ENCODE measurements at places on chromosomes 2 and 18. TPM values are rescaled to one million over a fixed set of nuclear protein-coding genes. Genes with fewer than 3 reads are reported as not detected.
A peak's percentile ranks its signal among the peaks of the same experiment; 100 is the strongest.

- no peak overlapping the region for H3K27ac ChIP-seq
- H3K4me3 ChIP-seq, result no peak overlapping the region
- H3K27me3 ChIP-seq, result no peaks in the 10 kb centered on the region
- H3K4me1 ChIP-seq, result peaks cover 4% of the 10 kb centered on the region
Measured at GRCh38 chr18:78525366-78526111, 454.1 kb upstream of the SALL3 start.

- DNase-seq, result no peak
- H3K4me1 ChIP-seq, result no peaks in the 10 kb centered on the region
- no peaks in the 10 kb centered on the region for H3K27me3 ChIP-seq
- no peak overlapping the region for H3K4me3 ChIP-seq
Measured at GRCh38 chr2:193894081-193894480, 1699.3 kb upstream of the TMEFF2 start.

GRCh38 chr2:179454443-179455171 is 190.0 kb upstream of the SESTD1 start:
- H3K27ac ChIP-seq, result no peak overlapping the region
- H3K4me3 ChIP-seq, result no peak overlapping the region
- no peaks in the 10 kb centered on the region for H3K36me3 ChIP-seq

- H3K27me3 ChIP-seq, result no peaks in the 10 kb centered on the region
- no peak for DNase-seq
- no peak overlapping the region for H3K4me3 ChIP-seq
- H3K36me3 ChIP-seq, result no peaks in the 10 kb centered on the region
- H3K27ac ChIP-seq, result no peak overlapping the region
Measured at GRCh38 chr2:118151831-118152230, 63.6 kb downstream of the INSIG2 start.

DNA sequence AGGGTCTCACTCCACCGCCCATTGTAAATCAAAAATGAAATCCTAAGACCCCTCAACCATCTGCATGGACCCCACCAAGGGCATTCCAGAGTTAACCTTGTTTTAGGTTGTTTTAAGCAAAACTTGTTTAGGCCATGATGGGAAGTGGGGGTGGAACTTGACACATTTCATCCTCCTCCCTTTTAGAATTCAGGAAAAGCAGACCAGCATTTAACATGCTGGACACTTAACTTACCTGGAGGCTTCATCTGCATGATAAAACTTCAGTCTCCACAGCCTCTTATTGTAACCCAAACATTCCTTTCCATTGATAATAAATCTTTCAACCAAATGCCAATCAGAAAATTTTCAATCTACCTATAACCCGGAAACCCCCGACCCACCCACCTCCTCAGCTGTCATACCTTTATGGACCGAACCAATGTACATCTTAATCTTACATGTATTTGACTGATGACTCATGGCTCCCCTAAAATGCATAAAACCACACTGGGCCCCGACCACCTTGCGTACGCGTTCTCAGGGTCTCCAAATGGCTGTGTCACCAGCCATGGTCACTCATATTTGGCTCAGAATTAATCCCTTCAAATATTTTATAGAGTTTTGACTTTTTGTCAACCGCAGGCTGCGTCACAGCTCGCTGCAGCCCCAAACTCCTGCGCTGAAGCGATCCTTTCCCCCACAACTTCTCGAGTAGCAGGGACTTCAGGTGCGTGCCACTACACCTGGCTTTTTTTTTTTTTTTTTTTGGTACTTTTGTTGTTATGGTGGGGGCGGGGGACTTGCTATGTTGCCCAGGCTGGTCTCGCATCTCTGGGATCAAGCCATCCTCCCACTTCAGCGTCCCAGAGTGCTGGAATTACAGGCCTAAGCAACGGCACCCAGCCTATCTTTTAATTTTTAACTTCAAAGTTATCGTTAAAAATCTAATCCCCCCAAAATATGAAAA is 917 bp downstream of the MPPE1 start:
- peaks cover 15% of the 10 kb centered on the region for H3K4me1 ChIP-seq
- no peaks in the 10 kb centered on the region for H3K27me3 ChIP-seq
- H3K27ac ChIP-seq, result peak overlapping the region; percentile 100

GRCh38 chr2:237025090-237025865 is 60.4 kb upstream of the COPS8 start:
- no peaks in the 10 kb centered on the region for H3K4me1 ChIP-seq
- no peak overlapping the region for H3K27ac ChIP-seq
- no peaks in the 10 kb centered on the region for H3K27me3 ChIP-seq
- no peak overlapping the region for H3K4me3 ChIP-seq

DNA sequence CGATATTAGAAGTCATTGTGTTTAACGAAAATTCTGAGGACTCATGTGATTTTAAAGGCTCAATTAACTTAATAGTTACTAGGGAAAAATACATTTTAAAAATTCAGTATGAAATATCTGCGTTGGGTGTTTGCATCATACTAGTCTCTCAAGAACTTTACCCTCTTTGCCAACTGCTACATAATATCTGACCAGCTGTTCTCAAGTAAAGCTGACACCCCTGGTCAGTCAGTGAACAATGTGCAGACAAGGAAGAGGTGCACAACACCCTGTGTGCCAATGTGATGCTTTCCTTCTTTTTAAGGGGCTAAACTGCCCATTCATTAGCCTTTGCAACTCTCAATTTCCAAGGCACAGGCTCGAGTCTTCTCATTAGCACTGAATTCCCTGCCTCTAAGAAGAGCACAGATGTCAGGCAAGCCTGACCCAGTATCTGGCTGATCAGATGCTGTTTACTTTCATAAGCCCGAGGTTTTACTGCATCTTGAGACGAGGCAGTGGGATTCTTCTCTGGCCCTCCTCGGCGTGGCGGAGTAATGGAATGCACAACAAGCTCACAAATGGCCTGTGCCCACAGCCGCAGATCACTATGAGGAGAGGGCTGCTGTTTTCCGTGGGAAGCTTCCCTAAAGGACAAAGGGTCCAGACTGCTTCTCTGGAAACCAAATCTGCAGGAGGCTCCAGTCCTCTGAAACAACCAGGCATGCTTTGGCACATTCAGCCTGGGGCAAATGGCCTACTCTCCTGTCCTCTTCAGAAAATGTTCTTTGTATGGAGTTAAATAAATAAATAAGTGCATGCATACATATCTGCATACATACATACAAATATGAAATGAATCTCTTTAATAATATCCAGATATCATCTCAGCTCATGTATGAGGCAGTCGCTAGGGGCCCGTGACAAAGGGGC is 240.3 kb downstream of the ZNF521 start:
- no peaks in the 10 kb centered on the region for H3K36me3 ChIP-seq
- H3K4me1 ChIP-seq, result no peaks in the 10 kb centered on the region
- H3K4me3 ChIP-seq, result no peak overlapping the region
- H3K27me3 ChIP-seq, result no peaks in the 10 kb centered on the region
- H3K27ac ChIP-seq, result no peak overlapping the region

DNA sequence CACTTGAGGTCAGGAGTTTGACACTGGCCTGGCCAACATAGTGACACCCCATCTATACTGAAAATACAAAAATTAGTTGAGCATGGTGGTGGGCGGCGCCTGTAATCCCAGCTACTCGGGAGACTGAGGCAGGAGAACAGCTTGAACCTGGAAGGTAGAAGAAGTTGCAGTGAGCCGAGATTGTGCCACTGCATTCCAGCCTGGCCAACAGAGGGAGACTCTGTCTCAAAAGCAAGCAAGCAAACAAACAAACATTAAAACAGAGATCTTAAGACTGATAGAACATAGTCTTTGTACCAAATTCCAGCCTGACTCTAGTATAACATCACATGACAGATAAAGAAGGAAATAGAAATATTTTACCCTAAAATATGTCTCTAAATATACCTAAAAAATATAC is 168.1 kb downstream of the PTPRM start:
- H3K27ac ChIP-seq, result no peak overlapping the region
- H3K4me1 ChIP-seq, result no peaks in the 10 kb centered on the region
- no peak overlapping the region for H3K4me3 ChIP-seq
- no peaks in the 10 kb centered on the region for H3K36me3 ChIP-seq
- DNase-seq, result no peak

GRCh38 chr2:54845094-54845493 is 121.6 kb downstream of the EML6 start:
- no peak for DNase-seq
- no peaks in the 10 kb centered on the region for H3K4me1 ChIP-seq
- no peak overlapping the region for H3K27ac ChIP-seq
- H3K27me3 ChIP-seq, result no peaks in the 10 kb centered on the region
- no peak overlapping the region for H3K4me3 ChIP-seq
- no peaks in the 10 kb centered on the region for H3K36me3 ChIP-seq

GRCh38 chr2:176435729-176436128 is 166.5 kb downstream of the MTX2 start:
- H3K4me3 ChIP-seq, result no peak overlapping the region
- no peak for DNase-seq
- no peaks in the 10 kb centered on the region for H3K36me3 ChIP-seq
- no peaks in the 10 kb centered on the region for H3K4me1 ChIP-seq
- H3K27ac ChIP-seq, result no peak overlapping the region
- H3K27me3 ChIP-seq, result no peaks in the 10 kb centered on the region

- no peaks in the 10 kb centered on the region for H3K27me3 ChIP-seq
- H3K27ac ChIP-seq, result no peak overlapping the region
- peaks cover 40% of the 10 kb centered on the region for H3K36me3 ChIP-seq
- no peak for DNase-seq
- H3K4me3 ChIP-seq, result peak overlapping the region; percentile 73
Measured at GRCh38 chr18:50286391-50287027, 983 bp downstream of the CXXC1 start.

CCDC150 gene
- 2.8 TPM for total RNA-seq

CYRIA gene
- 20.3 TPM for total RNA-seq

SLC5A7 gene
- 0.84 TPM for total RNA-seq

QPCT gene
- 11.5 TPM for total RNA-seq
